AG10803 (cell line): ENCODE measurements at places on chromosomes 7 and 10.
A peak's percentile ranks its signal among the peaks of the same experiment; 100 is the strongest.

- DNase-seq = no peak
These were observed 4.7 kb upstream of the IGF2BP3 start for GRCh38 chr7:23474829-23475575.

DNA sequence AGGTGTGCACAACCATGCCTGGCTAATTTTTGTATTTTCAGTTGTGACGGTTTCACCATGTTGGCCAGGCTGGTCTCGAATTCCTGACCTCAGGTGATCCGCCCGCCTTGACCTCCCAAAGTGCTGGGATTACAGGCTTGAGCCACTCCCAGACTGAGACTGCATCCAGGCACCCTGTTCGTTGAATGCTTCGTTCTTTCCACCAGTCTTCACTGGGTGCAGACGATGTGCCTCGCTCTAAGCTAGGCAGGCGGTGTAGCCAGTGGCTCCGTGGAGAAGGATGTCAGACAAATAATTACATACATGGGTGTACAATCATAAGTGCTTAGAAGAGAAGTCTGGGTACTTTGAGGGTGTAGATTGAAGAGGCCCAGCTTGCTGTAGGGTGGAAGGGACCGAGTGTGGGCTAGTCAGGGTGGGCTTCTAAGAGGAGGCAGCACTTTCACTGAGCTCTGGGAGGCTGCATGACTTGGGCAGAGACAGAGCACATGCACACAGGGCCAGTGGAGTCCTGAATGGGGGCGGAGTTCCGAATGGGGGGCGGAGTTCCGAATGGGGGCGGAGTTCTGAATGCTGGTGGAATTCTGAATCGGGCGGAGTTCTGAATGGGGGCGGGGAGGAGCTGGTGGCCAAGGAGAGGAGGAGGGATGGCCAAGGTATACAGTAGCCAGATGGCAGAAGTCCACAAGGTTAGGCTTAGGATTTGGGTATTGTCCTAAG is 74.3 kb downstream of the COL26A1 start:
- DNase-seq = no peak

GRCh38 chr10:7412237-7412927 is 1.5 kb upstream of the SFMBT2 start:
- no peak for DNase-seq

GRCh38 chr7:134823400-134823799 is 44.0 kb downstream of the CALD1 start:
- DNase-seq = peak; percentile 86

DNA sequence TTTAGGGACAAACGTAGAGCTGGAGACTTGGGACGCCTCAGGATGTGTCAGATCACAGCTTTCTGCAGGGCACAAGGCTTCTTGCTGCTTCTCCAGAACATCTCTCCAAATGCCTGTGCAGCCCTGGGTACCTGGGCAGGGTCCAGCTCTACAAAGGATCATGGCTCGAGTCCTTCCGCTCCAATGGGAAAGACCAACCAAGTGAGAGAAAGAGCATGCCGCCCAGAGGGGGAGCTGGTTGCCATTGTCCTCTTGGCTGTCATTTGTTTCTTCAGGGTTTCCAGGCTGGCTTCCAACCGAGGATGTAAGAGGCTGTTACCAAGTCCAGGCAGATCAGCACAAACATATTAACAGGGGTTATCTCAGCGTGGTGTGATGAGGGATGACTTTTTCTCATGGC is 5.6 kb upstream of the LEP start:
- no peak for DNase-seq

DNA sequence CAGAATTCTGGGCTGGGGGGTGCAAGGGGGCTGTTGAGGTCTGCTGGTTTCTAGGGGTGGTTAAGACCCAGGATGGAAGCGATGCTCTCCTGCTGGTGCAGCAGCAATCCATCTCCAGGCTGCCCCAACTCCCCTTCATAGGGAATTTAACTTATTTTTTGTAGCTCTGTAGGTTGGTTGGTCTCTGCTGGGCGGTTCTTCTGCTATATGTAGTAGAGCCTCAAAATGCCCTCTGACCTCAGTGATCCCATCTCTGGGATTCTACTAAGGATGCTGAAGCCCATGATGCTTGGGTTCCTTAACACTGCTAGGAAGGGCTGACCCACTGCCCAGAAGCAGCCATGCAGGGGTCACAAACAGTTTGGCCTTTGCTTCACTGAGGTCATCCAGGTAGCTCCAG is 49.2 kb downstream of the LRRC20 start:
- no peak for DNase-seq

DNA sequence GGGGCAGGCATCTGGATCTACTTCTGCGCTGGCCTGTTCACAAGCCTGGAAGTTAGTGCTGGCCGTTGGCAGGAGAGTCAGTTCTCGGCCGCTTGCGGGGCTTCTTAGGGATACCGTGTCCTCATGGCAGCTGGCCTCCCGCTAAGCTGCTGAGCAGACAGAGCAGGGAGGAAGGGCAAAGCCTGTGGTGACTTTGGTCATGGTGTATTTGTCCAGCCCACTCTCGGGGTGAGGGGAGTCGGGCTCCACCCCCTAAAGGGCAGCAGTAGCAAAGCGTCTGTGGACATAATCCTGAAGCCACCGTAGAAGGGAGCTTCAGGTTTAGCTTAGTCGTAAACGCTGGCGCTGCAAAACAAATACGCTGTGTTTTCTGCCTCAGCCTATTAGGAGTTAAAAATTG is 12.2 kb downstream of the UBE3C start:
- DNase-seq = peak; percentile 68

GRCh38 chr10:45673074-45673648 is 589 bp upstream of the ZFAND4 start:
- no peak for DNase-seq

DNA sequence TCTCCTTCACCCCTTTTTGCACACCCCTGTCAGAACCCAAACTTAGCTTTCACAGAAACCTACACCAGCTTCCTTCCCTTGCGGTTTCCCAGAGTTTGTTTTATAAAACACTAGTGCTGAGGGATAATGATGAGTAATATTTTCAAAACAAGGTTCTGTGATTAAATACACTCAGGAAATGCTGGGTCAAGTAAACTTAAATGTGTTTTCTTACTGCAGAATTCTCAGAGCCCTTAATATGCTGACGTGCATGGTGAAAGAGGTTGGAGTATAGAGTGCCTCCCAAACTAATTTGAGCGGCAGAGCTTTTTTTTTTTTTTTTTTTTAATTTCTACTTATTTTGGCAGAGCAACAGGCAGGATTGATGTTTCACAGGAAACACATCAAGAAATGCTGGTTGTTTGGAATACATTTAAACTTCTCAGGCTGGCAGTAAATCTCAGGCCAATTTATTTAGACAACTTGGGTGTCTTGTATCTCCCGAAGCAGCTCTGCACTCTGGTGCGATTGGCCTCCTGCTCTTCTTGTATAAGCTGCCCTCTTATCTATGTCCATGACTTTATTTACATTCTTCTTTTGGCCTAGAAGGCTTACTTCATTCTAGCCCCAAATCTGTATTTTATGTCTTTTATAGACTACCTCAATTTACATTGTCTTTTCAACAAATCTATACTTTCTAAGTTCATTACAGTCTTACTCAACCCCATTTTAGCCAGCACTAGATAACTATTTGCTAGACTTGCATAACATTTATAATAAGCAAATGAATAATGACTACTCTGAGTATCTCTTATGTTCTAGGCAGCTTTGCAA is 165.4 kb downstream of the BMPER start:
- DNase-seq = peak; percentile 41

DNA sequence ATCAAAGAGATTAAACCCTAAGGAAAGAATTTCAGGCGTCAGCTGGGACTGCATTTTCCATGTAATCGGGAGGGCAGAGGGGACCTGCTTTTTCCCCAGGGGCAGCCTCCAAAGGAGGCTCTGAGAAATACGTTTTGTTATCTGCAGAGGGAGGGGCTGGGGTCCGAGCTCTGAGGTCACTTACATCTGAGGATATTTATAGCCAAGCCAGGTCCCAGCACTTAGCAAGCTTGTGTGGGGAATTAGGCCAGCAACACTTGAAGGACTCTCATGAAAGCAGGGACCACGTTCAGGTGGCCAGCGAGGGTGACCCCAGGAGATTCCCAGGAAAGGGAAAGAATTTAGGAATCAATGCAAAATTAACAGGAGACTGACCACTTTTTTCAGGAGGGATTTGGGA is 20.6 kb upstream of the GDI2 start:
- no peak for DNase-seq

DNA sequence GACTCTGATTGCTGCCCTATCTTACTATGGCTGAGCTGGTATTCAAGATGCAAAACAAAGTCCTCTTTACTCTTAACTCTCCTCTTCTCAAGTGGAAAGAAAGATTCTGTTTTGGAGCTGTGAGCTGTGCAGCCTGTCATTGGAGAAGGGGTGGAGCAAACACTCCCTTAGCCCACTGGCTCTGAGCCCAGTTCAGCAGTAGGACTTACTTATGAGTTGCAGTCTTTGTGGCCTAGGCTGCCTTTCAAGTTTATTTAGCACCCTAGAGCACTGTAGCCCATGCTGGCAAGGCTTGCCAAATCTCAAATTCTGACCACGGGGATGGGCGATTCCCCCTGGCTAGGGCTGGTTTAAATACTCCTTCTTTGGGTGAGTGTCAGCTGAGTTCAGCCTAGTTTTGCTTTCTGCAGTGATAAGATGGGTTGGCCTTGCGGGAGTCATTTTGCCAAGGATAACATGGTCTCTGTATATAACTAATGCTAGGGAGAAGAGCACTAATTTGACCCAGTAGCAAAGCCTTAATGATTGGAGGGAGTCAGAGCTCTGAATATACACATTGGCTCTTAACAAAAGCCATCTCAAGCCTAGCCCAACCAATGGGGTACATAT is 110.2 kb downstream of the MYO3A start:
- no peak for DNase-seq

DNA sequence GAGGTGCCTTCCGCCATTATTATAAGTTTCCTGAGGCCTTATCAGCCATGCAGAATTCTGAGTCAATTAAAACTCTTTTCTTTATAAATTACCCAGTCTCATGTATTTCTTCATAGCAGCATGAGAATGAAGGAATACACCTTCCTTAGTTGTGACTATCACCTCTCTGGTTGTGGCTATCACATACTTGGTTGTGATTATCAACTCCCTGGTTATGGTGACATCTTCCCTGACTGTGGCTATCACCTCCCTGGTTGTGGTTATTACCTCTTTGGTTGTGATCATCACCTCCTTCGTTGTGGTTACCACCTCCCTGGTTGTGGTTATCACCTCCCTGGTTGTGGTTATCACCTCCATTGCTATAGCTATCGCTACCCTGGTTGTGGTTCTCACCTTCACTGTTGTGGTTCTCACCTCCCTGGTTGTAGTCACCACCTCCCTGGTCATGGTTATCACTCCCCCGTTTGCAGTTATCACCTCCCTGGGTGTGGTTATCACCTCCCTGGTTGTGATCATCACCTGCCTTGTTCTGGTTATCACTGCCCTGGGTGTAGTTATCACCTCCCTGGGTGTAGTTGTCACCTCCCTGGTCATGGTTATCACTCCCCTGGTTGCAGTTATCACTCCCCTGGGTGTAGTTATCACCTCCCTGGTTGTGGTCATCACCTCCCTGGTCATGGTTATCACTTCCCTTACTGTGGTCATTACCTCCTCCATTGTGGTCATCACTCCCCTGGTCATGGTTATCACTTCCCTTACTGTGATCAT is 105.9 kb downstream of the GPR26 start:
- no peak for DNase-seq

- peak; percentile 27 for DNase-seq
These were observed 412 bp downstream of the PIP4K2A start for GRCh38 chr10:22713853-22714478.

GRCh38 chr10:133239990-133240389 is 2.3 kb downstream of the VENTX start:
- no peak for DNase-seq

GRCh38 chr7:48113275-48113674 is 24.2 kb downstream of the UPP1 start:
- DNase-seq = no peak

DNA sequence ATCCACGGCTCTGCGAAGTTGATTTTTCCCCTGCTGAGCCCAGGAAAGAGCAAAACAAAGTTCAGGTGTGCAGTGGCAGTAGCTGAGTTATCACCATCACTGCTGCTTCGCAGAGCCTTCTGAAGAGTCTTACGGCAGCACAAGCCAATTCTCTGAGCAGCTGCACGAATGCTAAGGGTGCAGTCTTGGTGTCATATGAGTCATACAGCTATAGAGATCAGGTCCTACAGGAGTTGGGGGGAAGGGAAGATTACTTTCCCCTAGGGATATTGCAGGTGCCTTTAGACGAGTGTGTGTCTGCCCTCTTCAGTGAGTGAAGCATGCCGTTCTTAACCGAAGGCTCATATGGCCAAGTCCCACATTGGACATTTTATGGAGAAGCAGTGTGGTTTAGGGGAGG is 227.8 kb downstream of the CELF2 start:
- no peak for DNase-seq

DNA sequence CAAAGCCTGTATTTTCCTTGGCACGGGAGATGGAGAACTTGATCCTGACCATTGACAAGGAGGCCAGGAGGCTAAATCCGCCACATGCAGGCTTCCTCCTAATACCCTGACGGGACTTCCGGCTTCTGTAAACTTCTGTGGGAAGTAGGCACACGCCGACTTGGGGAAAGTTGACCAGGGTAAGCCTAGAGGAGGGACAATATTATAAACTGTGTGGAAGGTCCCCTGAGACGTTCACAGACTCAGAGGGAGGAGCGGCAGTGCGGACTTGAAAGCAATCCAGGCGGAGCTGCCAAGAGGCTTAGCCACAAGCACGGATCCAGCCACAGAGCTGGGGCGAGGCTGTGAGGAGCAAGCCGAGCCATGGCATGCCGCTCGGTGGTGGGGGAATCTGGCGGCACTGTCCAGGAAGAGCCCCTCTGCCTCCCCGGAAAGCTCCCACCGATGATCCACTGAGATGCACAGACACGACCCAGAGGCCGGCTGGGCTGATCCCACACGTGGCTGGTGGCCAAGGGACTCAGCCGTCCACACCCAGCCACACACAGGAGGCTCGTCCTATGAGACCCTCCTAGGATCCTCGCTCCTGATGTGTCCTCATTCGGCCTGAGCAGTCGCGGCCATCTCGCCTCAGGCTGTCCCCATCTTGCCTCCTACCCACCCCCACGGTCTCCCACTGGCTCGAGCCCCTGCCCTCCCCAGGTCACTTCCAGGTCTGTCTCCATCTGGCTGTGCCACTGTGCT is 40.0 kb upstream of the INSIG1 start:
- peak; percentile 94 for DNase-seq

GRCh38 chr10:79155301-79156081 is 86.7 kb downstream of the ZMIZ1 start:
- DNase-seq = peak; percentile 50

DNA sequence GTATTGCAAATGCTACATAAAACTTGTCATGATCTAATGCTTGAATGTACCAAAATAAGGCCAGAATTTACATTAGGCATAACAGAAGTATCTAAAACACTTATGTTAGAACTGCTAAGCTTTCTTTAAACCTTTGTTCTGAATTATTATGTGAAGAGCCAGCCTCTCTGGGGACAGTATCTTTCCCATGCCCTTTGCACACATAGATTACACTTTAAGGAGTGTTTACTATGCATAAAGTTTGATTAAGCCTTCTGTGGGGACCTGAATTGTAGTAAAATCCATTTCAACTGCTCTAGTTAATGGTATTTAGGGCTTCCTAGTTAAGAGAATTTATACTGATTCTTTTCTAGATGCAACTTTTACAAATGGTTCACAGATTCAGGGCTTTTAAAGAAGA is 444.7 kb downstream of the IPMK start:
- DNase-seq = no peak

- no peak for DNase-seq
These were observed 24.2 kb upstream of the UNC5B start for GRCh38 chr10:71188201-71188600.
